ENCODE measurements at places on chromosomes 4 and X.
A peak's percentile ranks its signal among the peaks of the same experiment; 100 is the strongest.

GRCh38 chrX:101736651-101737050, 77.0 kb upstream of the ARMCX2 start:
- DNase-seq, result no peak

DNA sequence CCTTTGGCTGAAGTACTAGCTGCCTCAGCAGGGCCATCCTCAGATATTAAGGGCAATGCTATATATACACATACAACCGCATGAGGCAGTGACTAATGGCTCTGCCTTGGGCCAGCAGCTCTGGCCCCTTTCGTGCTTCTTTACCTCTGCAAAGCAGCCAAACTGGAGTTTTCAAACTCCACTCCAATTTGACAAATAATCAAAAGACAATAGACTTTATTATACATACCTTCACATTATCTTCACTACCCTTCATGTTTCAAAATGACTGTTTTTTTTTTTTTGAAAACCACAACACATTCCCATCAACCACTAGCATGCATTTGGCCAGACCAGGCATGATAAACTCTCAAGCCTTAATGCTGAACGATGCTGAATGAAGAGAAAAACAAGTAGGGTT, 187.7 kb downstream of the ENOX2 start:
- peak; percentile 1 for DNase-seq

- DNase-seq, result peak; percentile 80
Measured at GRCh38 chr4:139599594-139600374, 43.8 kb upstream of the SETD7 start.

GRCh38 chr4:145808848-145809512, 129.0 kb downstream of the C4orf51 start:
- DNase-seq, result no peak

DNA sequence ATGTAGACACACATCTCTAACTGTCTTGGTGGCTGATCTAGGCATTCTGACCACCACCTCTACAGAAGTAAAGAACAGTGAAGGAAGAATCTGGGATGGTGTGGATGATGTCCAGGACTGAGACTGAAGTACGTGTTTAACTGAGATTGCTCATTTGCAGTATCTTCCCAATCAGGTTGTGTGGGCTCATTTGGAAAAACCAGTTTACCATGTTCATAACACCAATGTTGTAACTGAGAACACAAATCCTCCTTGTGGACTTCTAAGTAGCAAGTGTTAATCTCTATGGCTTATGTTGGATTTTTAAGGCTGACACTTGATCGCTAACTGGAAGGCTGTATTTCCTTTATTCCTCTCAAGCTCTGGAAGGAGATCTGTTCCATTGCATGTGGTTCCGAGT, 144.7 kb downstream of the ZNF518B start:
- no peak for DNase-seq

GRCh38 chr4:95283320-95283719, 265.5 kb downstream of the UNC5C start:
- DNase-seq, result no peak

GRCh38 chr4:185772391-185773093, 39.5 kb downstream of the SORBS2 start:
- no peak for DNase-seq

- no peak for DNase-seq
Measured at GRCh38 chr4:3522326-3522640, 9.9 kb downstream of the LRPAP1 start.

- no peak for DNase-seq
Measured at GRCh38 chr4:34309383-34309906, 1934.9 kb downstream of the ARAP2 start.

- no peak for DNase-seq
Measured at GRCh38 chr4:121379276-121379675, 1.5 kb downstream of the QRFPR start.

DNA sequence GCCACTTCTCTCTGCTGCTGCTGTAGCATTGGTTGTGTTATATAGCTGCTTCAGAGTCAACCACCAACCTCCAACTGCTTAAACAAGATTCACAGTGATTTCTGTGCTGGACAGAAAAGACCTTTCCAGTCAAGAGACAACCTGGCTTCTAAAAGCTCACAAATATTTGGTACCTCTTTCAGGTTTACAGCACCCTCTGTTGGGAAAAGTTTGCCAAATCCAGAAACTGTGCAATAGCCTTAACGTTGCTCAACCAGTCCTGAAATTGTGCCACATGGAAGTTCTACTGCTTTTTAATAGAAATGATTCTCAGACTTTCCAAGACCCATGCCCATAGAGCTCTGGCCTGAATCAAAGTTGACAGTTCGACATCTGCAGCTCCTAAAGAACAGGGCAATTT, 842.1 kb upstream of the HTR2C start:
- DNase-seq, result peak; percentile 29

GRCh38 chr4:95393821-95394220, 155.0 kb downstream of the UNC5C start:
- no peak for DNase-seq

GRCh38 chr4:110224142-110224541, 25.7 kb upstream of the ELOVL6 start:
- DNase-seq, result no peak

DNA sequence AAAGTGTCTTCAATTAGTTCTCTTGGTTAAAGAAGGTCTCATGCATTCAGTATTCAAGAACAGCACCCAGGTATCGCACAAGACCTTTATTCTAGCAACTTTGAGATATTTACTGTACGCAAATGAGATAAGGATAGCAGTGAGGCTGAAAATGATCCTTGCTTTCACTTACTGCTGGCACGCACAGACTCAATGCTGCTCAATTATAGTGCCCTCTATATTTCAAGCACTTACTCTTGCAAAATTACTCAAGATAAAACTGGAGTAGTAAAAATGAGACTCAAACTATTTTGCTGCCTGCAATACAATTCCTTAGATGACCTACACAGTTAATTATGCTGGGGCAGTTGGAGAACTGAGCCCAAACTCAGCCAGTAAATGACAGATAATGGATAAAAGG, 60.9 kb downstream of the ADGRA3 start:
- DNase-seq, result peak; percentile 47

- DNase-seq, result peak; percentile 28
Measured at GRCh38 chr4:169664615-169665014, 44.2 kb downstream of the CLCN3 start.

- DNase-seq, result no peak
Measured at GRCh38 chr4:108619372-108620100, 840 bp upstream of the RPL34 start.

GRCh38 chr4:109177096-109177810, 125.2 kb downstream of the COL25A1 start:
- DNase-seq, result no peak

GRCh38 chr4:41202820-41203568, 11.3 kb downstream of the APBB2 start:
- DNase-seq, result peak; percentile 62

DNA sequence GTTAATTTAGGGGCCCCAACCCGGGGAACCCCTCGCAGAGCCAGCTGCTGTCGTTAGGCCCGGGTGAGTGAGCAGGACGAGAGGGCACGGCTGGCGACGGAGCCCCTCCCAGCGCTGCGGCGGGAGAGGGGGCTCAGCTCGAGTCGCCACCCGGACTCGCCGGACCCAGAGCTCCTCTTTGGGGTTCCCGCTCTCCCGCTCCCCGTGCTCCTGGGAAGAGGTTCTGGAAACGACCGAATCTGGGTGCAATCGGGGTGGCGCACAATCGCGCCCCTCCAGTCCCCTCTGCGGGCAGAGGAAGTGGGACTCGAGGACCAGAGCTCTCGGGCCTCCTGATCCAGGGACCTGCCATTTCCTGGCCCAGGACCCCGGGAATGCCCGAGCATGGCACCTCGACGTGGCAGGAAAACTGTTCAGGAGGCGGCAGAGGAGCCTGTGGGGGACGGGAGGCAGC, 37.3 kb upstream of the ARAF start:
- DNase-seq, result no peak

DNA sequence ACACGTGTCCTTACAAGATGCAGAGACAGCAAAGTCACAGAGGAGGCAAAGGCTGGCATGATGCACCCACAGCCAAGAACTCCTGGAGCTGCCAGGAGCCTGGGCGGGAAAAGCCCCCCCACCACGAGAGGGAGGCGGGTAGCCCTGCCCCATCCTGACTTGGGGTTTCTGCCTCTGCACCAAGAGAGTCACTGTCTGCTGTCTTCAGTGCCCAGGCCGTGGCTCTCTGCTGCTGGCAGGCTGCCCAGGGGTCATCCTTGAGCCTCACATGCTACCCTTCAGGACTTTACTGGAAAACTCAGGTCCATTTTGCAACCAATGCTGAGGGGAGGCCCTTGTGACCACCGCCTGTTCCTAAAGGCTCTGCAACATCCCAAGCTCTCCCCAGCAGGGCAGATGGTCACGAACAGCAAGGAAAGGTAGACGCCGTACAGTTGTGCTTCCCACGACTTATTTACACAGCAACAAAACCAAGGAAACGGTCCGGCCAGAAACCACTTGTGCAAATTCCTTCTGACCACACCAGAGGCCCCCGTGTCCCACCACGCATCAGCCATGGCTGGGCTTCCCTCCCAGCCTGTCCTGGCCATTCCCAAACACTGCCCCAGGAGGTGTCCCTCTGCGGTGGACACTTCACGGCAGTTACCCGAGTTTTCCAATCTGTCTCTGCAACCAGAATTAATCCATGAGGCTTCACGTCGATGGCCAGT, 56.9 kb downstream of the ACOX3 start:
- DNase-seq, result peak; percentile 60

DNA sequence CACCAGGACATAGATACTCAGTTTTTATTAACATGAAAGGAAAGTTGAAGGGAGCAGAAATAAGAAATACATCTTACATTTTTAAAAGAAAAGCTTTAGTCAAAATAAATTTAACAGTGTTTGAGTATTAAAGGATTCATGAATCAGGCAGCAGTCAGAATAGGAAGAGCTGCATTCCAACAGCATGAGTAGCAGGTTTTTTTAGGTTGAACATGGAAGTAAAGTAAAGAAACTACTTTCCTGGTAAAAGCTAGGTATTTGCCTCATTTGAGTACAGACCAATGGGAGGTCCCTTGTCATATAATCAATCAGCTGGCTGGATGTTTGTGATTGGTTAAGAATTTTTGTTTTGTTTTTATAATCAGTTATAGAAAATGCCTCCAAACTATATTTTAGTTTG, 645.9 kb upstream of the INTU start:
- DNase-seq, result peak; percentile 40

DNA sequence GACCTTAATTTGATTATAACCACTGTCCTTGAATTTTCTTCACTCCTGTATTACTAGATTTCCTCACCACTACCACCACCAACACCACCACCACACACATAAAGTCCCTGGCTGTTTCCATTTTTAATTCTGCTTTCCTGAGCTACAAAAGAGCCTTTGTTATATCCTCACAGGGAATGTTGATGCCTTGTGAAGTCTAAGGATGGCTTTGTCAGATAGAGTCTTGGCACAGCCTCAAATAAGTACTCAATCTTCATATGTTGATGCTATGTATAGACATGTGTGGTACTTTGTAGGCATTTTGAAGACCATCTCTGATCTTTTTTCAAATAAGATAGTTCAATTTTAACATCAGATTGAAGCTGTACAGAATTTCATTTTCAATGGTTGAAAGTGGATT, 1016.7 kb upstream of the LCORL start:
- no peak for DNase-seq

DNA sequence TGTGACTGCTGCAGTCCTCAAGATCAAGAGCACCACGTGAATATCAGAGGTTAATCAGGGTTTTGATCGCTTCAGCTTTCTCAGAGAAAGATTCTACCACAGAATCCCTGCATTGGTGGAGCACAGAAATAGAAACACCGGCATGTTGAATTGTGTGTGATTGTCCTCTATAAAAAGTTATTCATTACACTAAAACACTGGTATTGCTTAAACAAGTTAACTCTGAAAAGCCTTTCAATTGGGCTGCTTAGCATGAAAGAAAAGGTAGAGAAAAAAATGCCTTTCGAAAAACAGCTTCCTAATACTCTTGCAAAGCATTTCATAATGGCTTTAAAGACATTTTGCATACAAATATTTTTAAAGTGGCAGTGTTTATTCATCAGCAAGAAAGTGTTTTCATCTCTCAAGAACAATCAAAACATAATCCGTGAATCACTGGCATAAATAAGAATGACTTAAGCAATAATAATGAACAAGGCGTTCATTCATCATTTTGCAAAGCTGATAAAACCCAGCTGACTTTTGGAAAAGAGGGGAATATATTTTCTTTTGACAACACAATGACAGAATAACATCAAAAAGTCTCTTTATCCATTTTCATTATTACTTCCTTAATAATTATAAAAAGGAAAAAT, 61.1 kb downstream of the HELT start:
- no peak for DNase-seq

- no peak for DNase-seq
Measured at GRCh38 chr4:10088135-10089010, 28.2 kb downstream of the WDR1 start.

- DNase-seq, result no peak
Measured at GRCh38 chr4:1569461-1570151, 114.5 kb downstream of the FAM53A start.

DNA sequence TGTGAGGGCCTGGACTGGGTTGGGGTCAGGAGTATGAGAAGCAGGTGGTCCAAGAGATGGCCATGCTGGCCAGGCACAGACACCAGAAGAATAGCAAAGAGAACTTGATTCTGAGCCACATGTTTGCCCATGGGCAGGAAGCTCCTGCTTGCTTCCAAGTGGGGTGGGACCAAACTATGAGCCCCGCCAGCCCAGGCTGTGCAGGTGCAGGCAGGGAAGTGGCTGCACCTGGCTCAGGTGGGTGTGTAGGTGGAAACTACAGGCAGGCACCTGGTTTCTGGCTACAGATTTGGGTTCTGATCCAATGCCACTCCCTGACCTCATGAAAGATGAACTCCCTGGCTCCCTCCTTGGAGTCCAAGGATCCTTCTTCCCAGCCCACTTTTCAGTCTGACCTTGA, 207.9 kb upstream of the KLF3 start:
- DNase-seq, result no peak

- no peak for DNase-seq
Measured at GRCh38 chr4:23485801-23486200, 404.0 kb downstream of the PPARGC1A start.

GRCh38 chrX:135982860-135983259, 2.4 kb upstream of the SLC9A6 start:
- no peak for DNase-seq

GRCh38 chrX:153501530-153501929, 6.8 kb downstream of the BGN start:
- no peak for DNase-seq

GRCh38 chr4:27619435-27619834, 758.8 kb downstream of the STIM2 start:
- DNase-seq, result no peak

DNA sequence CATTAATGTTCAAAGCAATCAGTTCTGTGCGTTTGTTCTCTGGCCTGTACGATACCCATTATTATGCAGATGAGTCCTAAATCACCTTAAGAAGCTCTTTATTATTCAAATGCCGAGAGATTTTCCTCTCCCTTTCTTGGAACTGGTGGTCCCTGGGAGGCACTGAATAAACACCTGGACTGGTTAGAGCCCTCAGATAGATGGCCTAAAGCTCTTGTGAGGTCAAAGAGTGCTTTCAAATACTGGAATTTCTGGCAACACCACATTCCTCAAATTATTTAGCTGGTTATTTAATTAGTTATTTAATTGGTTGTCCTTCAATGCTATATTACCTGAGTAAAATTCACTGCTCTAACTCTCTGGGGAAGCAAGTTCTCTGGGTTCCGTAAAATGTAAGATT, 3.0 kb downstream of the ARHGEF38 start:
- no peak for DNase-seq

GRCh38 chr4:33722800-33723516, 2521.4 kb downstream of the ARAP2 start:
- DNase-seq, result peak; percentile 62

- DNase-seq, result peak; percentile 62
Measured at GRCh38 chrX:131812847-131813825, 210.0 kb upstream of the STK26 start.

GRCh38 chr4:110296892-110297291, 98.5 kb upstream of the ELOVL6 start:
- DNase-seq, result no peak

GRCh38 chr4:112511093-112511802, 4.7 kb downstream of the NEUROG2 start:
- DNase-seq, result no peak
